T-cell (primary cell): ENCODE measurements at places on chromosomes 2 and 18. TPM values are rescaled to one million over a fixed set of nuclear protein-coding genes. Genes with fewer than 3 reads are reported as not detected.

The STPG4 gene
- total RNA-seq = not detected

The GPR39 gene
- not detected for total RNA-seq

The LRRC30 gene
- total RNA-seq = not detected

The LONRF2 gene
- 0.19 TPM for total RNA-seq

The EN1 gene
- total RNA-seq = not detected

GRCh38 chr2:199339891-199340605 lies 117.7 kb downstream of the SATB2 start:
- no peak for DNase-seq

DNA sequence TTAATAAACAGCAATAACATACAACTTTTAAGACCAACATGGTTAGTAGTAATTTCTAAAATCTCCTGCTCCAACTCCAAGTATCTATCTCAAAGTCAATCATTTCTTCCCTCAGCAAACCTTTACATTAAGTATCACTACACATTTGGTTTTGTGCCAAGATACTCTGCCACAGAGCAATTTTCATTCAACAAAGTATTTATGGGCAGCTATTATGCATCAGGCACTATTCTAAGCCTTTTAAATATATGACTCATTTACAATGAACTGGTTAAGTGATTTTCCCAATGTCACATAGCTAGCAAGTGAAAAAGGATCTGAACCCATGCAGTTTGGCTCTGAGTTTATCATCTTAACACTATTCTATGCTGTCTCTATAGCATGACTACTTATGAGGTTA lies 264.3 kb downstream of the NOL4 start:
- no peak for DNase-seq

GRCh38 chr2:23824777-23825212 lies 102.1 kb downstream of the ATAD2B start:
- DNase-seq = peak; percentile 14

DNA sequence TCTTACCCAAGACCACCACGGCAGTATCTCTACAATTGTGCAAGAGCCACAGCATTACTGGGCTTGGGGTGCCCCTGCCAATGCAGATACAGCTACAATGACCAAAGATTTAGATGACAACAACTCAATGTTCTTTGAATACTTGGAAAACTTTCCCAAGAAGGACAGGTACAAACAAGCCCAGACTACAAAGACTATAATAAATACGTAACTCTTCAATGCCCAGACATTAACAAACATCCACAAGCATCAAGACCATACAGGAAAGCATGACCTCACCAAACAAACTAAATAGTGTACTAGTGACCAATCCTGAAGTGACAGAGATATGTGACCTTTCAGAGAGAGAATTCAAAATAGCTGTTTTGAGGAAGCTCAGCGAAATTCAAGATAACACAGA lies 62.8 kb downstream of the ICA1L start:
- DNase-seq = no peak

DNA sequence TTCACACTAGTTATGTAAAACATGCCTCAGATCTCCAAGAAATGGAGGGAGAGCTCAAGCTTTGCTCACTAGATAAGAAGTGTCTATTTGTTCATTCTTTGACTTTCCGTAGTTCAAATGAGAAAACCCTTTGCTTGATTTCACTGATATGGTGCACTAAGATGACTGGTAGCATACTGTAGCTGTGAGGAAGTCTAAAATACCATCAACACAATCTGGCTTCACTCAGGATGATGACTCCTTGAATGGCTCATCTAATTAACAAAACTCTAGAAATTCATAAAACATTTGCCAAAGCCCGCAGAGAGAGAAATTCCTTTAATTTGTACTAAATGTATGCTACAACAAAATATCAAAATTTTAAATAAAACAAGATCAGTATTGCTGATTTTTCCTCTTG lies 152.8 kb upstream of the STK17B start:
- DNase-seq = no peak

DNA sequence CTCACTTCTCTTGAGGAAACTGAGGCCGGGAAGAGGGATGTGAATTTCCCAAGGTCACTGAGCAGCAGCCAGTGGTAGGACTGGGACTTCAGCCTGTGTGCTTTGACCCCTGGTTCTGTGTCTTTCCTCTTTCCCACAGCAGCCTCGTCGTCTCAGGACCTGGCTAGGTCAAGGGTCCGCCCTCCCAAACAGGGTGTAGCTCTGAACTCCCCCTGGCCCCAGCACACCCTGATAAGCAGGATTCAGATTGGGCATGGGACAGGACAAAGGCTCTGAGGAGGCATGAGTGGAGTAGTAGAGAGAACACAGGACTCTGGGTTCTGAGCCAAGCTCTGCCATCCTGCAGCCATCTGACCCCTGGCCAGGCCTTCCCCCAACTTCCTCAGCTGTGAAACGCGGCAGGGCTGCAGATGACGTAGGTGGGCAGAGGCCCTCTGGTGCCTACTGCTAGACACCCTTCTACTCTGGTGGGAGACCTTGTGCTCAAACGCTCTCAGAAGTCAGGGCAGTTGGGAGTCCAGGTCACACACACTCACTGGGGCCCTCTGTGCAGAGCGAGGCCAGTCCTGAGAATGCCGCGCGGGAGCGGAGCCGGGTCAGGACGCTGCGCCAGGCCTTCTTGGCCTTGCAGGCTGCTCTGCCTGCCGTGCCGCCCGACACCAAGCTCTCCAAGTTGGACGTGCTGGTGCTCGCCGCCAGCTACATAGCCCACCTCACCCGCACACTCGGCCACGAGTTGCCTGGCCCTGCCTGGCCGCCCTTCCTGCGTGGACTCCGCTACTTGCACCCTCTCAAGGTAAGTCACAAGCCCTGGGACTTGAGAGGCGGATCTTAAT lies 984 bp downstream of the TCF23 start:
- no peak for DNase-seq
